Thyroid gland (tissue), 4 donors: ENCODE measurements at places on chromosomes 7 and 10. TPM values are rescaled to one million over a fixed set of nuclear protein-coding genes. Genes with fewer than 3 reads are reported as not detected.

Gene ZNF398
- 19.6 TPM for total RNA-seq

Gene PDE6C
- not detected for total RNA-seq

Gene OR2A42
- total RNA-seq, result 1.5 TPM

GRCh38 chr7:94595717-94596116, 60.2 kb downstream of the SGCE start:
- no peaks in the 10 kb centered on the region for H3K27me3 ChIP-seq
- no peak for DNase-seq
- no peaks in the 10 kb centered on the region for H3K36me3 ChIP-seq
- H3K4me1 ChIP-seq, result no peaks in the 10 kb centered on the region

Gene C1QL3
- not detected for total RNA-seq

DNA sequence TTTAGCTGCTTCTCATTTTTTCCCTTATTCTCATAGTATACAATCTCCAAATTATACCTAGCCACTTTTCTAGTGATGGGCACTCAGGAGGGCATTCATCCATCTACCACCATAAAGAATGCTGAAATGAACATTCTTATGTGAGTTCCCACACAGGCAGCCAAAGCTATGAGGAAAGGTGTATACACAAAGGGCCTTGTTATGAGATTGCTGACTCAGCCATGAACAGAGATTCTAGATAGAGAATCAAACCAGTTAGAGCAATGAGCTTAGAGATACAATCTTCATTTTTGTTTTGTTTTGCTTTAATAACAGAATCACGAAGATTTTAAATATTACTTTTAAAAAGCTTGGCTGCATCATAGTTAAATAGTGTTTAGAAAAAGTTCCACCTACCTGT, 54.8 kb upstream of the TNKS2 start:
- H3K4me1 ChIP-seq, result no peaks in the 10 kb centered on the region
- H3K27me3 ChIP-seq, result no peaks in the 10 kb centered on the region
- no peak overlapping the region for H3K27ac ChIP-seq
- H3K36me3 ChIP-seq, result no peaks in the 10 kb centered on the region
- no peak overlapping the region for H3K4me3 ChIP-seq
- DNase-seq, result no peak

GRCh38 chr10:3427347-3427746, 254.8 kb upstream of the PITRM1 start:
- no peak for DNase-seq
- H3K4me1 ChIP-seq, result peaks cover 36% of the 10 kb centered on the region
- H3K27me3 ChIP-seq, result no peaks in the 10 kb centered on the region
- H3K27ac ChIP-seq, result peak overlapping the region; percentile 87

Gene NCF1
- 1.1 TPM for total RNA-seq

Gene IL2RA
- 1.7 TPM for total RNA-seq

GRCh38 chr10:127740596-127740995, 3.6 kb downstream of the FOXI2 start:
- H3K4me1 ChIP-seq, result no peaks in the 10 kb centered on the region
- H3K4me3 ChIP-seq, result no peak overlapping the region
- H3K27me3 ChIP-seq, result no peaks in the 10 kb centered on the region
- no peaks in the 10 kb centered on the region for H3K36me3 ChIP-seq
- no peak overlapping the region for H3K27ac ChIP-seq

Gene SYNPO2L
- not detected for total RNA-seq

DNA sequence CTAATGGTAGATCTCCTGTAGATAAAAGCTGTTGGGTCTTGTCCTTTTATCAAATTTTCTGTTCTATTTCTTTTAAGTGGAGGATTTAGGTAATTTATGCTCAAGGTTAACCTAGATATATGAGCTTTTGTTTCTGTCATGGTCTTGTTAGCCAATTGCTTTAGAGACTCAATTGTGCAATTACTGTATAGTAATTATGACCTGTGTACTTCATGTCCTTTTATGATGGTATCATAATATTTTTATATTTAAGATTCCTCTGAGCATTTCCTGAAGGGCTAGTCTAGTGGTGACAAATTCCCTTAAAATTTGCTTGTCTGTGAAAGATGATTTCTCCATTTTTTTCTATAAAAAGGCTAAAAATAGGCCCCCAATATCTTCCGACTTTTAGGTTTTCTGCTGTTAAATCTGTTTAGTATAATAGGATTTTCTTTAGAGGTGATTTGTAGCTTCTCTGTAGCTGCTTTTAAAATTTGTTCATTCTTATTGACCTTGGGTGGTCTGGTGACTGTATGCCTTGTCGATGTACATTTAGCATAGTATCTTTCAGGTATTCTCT, 5.4 kb upstream of the AKR1C3 start:
- no peak overlapping the region for H3K4me3 ChIP-seq
- DNase-seq, result no peak
- no peak overlapping the region for H3K27ac ChIP-seq
- no peaks in the 10 kb centered on the region for H3K4me1 ChIP-seq

- H3K36me3 ChIP-seq, result no peaks in the 10 kb centered on the region
- no peak for DNase-seq
- no peak overlapping the region for H3K27ac ChIP-seq
- no peak overlapping the region for H3K4me3 ChIP-seq
- no peaks in the 10 kb centered on the region for H3K27me3 ChIP-seq
- no peaks in the 10 kb centered on the region for H3K4me1 ChIP-seq
Measured at GRCh38 chr10:11516431-11516746, 95.1 kb downstream of the USP6NL start.

Gene EVX1
- not detected for total RNA-seq

Gene MYOZ1
- 4.3 TPM for total RNA-seq

GRCh38 chr10:48476279-48476982, 128.4 kb downstream of the ARHGAP22 start:
- H3K27ac ChIP-seq, result no peak overlapping the region
- no peaks in the 10 kb centered on the region for H3K4me1 ChIP-seq
- H3K4me3 ChIP-seq, result no peak overlapping the region

- no peak for DNase-seq
- no peak overlapping the region for H3K4me3 ChIP-seq
- no peaks in the 10 kb centered on the region for H3K27me3 ChIP-seq
- H3K36me3 ChIP-seq, result no peaks in the 10 kb centered on the region
- no peak overlapping the region for H3K27ac ChIP-seq
Measured at GRCh38 chr10:106866244-106866845, 298.2 kb downstream of the SORCS1 start.

Gene FAM24B
- not detected for total RNA-seq

DNA sequence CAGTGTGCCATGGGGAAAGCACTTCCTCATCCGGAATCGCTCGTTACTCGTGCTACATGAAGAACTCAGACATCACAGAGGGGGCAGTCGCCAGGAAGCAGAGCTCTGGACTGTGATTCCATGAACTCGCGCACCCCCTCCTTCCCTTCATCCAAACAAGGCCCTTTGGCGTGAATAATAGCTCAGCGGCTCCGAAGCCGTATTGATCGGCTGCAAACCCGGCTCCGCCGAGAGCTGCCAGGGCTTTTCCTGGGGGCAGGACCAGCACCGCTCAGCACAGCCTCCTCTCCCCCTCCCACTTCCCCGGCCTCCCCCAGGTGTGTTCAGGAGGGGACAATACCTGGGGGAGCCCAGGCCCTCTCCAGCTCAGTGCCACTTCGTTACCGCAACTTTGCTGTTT, 129.0 kb upstream of the TCF7L2 start:
- no peak overlapping the region for H3K4me3 ChIP-seq
- no peaks in the 10 kb centered on the region for H3K4me1 ChIP-seq
- no peak for DNase-seq
- no peak overlapping the region for H3K27ac ChIP-seq
- H3K36me3 ChIP-seq, result no peaks in the 10 kb centered on the region
- H3K27me3 ChIP-seq, result no peaks in the 10 kb centered on the region

- H3K27ac ChIP-seq, result no peak overlapping the region
- DNase-seq, result no peak
- no peaks in the 10 kb centered on the region for H3K36me3 ChIP-seq
- H3K4me1 ChIP-seq, result no peaks in the 10 kb centered on the region
Measured at GRCh38 chr7:11579141-11579540, 252.9 kb downstream of the THSD7A start.

Gene RPA3
- total RNA-seq, result 33.5 TPM

Gene ANKRD1
- total RNA-seq, result not detected

DNA sequence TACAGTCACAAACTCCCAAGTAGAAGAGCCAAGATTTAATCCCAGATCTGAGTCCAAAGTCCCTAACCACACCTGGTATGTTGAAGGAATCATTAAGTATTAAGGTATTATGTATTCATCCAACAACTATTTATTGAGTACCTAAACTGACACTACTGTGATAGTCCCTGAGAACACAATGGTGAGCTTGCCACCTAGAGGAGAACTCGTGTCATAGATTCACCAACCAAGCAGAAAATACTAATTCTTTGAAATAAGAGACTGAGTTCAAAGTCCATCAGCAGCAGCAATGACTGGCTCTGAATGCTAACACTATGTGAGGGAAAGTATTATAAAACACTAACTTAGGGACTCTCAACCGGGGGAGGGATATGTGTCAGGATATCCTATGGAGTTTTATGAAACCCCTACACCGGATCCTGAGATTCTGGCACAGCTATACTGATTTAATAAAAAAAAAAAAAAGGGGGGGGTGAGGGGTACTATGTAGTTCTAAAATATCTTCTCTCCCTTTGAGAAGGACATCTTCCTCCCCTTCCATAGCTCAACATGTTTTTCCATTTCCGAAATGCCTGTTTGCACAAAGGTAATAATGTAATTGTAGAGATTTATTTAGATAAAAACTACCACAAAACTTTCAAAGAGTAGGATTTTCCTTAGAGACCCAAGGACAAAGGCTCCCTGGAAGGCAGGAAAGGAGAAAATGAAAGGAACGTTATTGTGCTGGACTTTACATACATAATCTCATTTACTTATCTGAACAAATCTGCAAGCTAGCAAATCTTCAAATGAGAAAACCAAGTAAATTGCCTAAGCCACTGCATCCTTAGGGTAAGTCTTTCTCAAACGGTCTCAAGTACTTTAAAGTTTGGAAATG, 1.6 kb downstream of the NCOA4 start:
- peak overlapping the region; percentile 91 for H3K27ac ChIP-seq
- H3K4me1 ChIP-seq, result peaks cover 42% of the 10 kb centered on the region
- no peak for DNase-seq
- peak overlapping the region; percentile 77 for H3K4me3 ChIP-seq
- H3K27me3 ChIP-seq, result no peaks in the 10 kb centered on the region
- no peaks in the 10 kb centered on the region for H3K36me3 ChIP-seq

Gene FUOM
- 7.4 TPM for total RNA-seq

GRCh38 chr10:106836933-106837663, 327.4 kb downstream of the SORCS1 start:
- no peaks in the 10 kb centered on the region for H3K27me3 ChIP-seq
- DNase-seq, result no peak
- no peak overlapping the region for H3K4me3 ChIP-seq
- no peak overlapping the region for H3K27ac ChIP-seq

- no peaks in the 10 kb centered on the region for H3K36me3 ChIP-seq
- no peaks in the 10 kb centered on the region for H3K27me3 ChIP-seq
- DNase-seq, result no peak
- H3K4me3 ChIP-seq, result no peak overlapping the region
Measured at GRCh38 chr7:140262242-140262903, 85.6 kb upstream of the KDM7A start.

GRCh38 chr7:40700653-40701421, 566.0 kb downstream of the SUGCT start:
- DNase-seq, result no peak
- no peaks in the 10 kb centered on the region for H3K27me3 ChIP-seq
- no peaks in the 10 kb centered on the region for H3K36me3 ChIP-seq
- no peak overlapping the region for H3K27ac ChIP-seq
- H3K4me3 ChIP-seq, result no peak overlapping the region
- no peaks in the 10 kb centered on the region for H3K4me1 ChIP-seq

Gene HUS1
- total RNA-seq, result 37.8 TPM

DNA sequence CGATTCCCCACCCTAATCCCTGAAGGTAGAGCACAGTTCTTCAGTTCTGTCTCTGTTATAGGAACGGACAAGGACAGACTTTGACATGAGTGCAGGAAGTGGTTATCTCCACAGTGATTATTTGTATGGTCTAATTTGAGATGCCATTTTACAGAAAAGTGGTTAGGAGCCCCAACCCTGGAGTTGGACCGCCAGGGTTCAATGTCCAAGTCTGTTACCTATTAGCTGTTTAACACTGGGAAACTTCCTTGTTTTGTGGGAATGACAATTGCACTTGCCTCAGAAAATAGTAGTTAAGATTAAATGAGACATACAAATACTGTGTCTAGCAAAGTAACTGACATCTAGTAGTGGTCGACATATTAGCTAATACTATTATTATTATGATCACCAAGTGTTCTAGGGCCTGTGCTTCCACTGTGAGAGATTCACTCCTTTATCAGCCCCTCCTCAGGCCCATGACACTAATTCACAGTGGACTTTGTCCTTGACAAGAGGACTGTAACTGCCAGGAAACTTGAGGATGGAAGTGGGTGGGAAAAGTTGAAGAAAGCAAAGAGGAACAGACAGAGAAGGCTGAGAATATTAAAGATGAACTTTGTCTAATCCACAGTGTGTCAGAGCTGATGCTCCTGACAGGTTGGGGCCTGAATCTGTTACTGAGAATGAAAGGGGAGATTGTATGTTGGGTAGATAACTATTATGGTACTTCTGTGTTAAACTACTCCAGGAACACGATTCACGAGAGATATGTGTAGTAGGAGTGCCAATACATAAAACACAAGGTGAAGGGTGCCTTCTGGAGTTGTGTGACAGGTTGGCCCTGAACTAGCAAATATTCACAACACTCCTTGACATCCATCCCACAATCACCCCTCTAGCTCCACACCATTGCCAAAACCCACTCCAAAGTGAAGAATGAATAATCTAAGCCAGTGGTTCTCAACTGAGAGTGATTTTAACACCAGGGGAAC, 66.4 kb downstream of the TAC1 start:
- no peaks in the 10 kb centered on the region for H3K36me3 ChIP-seq
- H3K27ac ChIP-seq, result no peak overlapping the region
- no peak for DNase-seq

GRCh38 chr7:44985033-44985695, 6.3 kb upstream of the MYO1G start:
- H3K27me3 ChIP-seq, result no peaks in the 10 kb centered on the region
- peaks cover 11% of the 10 kb centered on the region for H3K36me3 ChIP-seq
- peaks cover 54% of the 10 kb centered on the region for H3K4me1 ChIP-seq
- H3K27ac ChIP-seq, result peak overlapping the region; percentile 92

GRCh38 chr7:36472141-36472729, 82.6 kb downstream of the ANLN start:
- H3K4me1 ChIP-seq, result no peaks in the 10 kb centered on the region
- no peaks in the 10 kb centered on the region for H3K36me3 ChIP-seq
- no peak for DNase-seq
- no peak overlapping the region for H3K4me3 ChIP-seq
- H3K27ac ChIP-seq, result no peak overlapping the region

Gene PRTFDC1
- 4.3 TPM for total RNA-seq

DNA sequence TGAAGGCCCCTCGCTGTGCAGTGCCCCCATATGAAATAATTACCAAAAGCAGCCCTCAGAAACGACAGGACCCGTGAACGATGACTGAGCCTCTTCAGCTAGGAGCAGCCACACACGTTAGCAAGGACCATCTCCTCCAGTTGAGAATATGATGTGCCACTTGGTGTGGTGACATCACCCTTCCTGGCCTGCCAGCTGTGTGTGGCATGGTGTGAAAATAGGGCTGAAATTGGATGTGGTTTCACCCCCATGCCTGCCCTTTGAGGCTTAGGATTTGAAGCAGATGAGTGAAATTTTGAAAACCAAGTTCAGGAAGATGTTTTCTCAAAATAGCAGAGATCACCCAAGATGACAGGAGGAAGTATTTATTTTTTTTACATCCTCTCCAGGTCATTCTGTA, 49.1 kb upstream of the BTBD16 start:
- peaks cover 54% of the 10 kb centered on the region for H3K36me3 ChIP-seq
- no peak for DNase-seq
- no peak overlapping the region for H3K4me3 ChIP-seq
- H3K27ac ChIP-seq, result no peak overlapping the region
- H3K27me3 ChIP-seq, result no peaks in the 10 kb centered on the region
